ENCODE measurements at places on chromosomes 1 and 21.
A peak's percentile ranks its signal among the peaks of the same experiment; 100 is the strongest.

- no peak for DNase-seq
Observed at GRCh38 chr21:34942911-34943310, 106.2 kb downstream of the RUNX1 start.

DNA sequence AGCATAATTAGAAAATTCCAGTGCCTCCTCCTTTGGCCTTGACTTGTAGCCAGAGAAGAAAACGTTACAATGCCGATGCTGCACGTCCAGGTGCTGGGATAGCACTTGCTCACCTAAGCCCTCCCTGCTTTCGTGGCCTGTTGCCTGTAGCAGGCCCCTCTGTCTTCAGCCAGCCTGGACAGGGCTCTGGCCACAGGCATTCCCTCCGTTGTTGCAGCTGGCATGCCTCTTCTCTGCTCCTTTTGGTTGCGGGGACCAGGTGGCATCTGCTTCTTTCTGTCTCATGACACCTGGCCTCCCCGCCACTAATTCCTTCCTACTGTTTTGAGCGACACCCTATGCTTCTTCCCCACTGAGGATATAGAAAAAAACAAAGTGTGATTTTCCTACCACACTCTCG is 54.6 kb upstream of the MORC3 start:
- no peak for DNase-seq

- DNase-seq = no peak
Observed at GRCh38 chr1:224373008-224373590, 16.4 kb downstream of the CNIH4 start.

DNA sequence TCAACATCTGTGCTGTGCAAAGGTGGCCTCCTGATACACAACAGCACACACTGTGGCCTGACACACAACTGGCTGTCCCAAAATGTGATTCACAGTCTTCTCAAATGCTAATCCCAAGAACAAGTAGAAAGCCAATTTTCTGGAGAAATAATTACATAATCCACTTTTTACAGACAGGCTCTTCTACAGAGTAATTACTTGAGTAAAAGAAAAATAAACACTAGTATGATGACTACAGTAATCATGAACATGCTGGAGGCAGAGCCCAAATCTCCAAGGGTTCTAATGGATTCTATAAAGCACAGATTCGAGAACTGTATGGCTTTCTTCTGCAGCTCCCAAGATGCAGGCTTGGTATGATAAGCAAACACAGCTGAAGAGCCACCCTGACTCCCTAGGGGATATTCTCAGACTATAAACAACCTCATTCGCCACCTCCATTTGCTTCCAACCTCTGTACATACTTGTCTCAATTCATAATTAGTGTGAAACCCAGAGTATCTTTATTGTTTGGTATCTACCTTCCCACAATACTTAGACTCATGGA is 81.9 kb downstream of the SIPA1L2 start:
- DNase-seq = no peak

GRCh38 chr1:153509729-153510354 is 25.9 kb downstream of the S100A6 start:
- DNase-seq = peak; percentile 60

DNA sequence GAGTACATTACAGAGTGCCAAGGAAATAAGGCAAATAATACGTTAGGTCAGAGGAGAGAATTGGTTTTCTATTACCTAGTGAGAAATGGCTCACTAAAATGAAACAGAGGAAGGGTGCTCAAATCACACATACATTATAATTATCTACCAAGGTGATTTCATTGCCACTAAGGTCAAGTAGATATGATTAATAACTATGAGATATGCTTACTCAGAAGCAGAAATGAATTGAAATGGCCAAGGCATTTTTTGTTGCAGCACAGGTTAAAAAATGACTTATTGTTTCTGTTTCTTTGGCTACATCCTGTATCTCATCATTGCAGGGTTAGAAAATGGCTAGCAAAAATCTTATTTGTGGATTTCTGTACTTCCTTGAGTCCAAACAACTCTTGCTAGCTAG is 154.5 kb upstream of the GORAB start:
- no peak for DNase-seq

- DNase-seq = no peak
Observed at GRCh38 chr1:162292422-162292849, 84.2 kb downstream of the SPATA46 start.

Measured in HT-29 (cell line).